ENCODE measurements at places on chromosomes 7 and 10. TPM values are rescaled to one million over a fixed set of nuclear protein-coding genes. Genes with fewer than 3 reads are reported as not detected.

Gene IMMP2L
- polyA plus RNA-seq, result 11.9 TPM

Gene LFNG
- not detected for polyA plus RNA-seq

Gene VIM
- 383 TPM for polyA plus RNA-seq

Gene HOXA6
- polyA plus RNA-seq, result not detected

Gene HOGA1
- 2.1 TPM for polyA plus RNA-seq

Gene SH2D4B
- polyA plus RNA-seq, result not detected

Gene ANLN
- 50.1 TPM for polyA plus RNA-seq
